Stimulated activated CD4-positive, alpha-beta T cell treated with anti-CD3 and anti-CD28 coated beads, Interleukin-2, amount 100 ng/mL, for 48 hours (primary cell): ENCODE measurements at places on chromosomes 2 and 18.
A peak's percentile ranks its signal among the peaks of the same experiment; 100 is the strongest.

DNA sequence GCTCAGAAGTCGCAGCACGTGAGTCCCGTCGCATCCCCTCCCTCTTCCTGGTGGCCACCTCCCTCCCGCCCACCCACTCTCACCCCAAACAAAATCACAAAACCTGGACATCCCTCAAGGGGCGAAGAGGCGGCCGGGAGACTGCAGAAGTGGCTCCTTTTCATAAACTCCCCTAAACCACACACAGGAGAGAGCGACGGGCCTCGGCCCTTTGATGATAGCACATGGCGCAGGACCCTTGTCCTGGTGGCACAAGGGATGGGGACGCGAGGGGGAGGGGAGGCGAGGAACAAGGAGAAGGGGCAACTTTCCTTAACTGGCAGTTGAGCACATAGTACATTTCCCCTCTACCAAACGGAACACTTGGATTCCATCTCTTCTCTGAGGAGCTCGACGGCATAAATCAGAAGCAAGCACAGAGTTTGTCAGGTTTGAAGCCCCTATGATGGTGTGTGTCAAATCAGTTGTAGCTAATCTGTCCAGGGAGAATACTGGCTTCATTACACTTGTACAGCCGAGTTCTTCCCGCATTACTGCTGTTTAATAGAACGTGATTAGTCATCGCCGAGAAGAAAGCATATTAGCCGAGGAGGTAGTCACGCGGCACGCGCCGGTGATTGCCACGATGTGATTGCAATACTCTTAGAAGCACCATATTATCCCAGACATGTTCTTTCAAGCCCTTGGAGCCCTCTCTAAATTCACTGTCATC, 43.8 kb downstream of the GBX2 start:
- DNase-seq, result no peak

- DNase-seq, result no peak
Observed at GRCh38 chr18:6052449-6052913, 157.2 kb upstream of the TMEM200C start.

- no peak for DNase-seq
Observed at GRCh38 chr2:221350616-221351015, 221.5 kb downstream of the EPHA4 start.

DNA sequence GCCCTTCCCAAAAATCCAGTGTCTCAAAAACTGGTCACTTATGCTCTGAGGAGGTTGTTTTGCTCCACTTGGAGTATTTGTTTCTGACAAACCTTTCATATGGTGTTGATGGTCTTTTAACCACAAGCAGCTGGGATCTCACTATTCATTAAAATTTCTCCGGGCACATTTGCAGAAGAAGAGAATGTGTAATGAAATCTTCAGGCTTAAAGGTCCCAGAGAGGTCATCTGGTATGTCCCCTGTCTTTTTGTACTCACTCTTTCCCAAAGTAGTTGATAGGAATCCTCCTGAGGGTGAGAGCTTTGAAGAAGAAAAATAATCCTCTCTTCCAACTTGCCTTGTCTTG, 430.8 kb downstream of the SETBP1 start:
- DNase-seq, result no peak

GRCh38 chr2:201697899-201698298, 545 bp downstream of the MPP4 start:
- DNase-seq, result no peak

- no peak for DNase-seq
Observed at GRCh38 chr2:95278051-95278471, 3.8 kb downstream of the PROM2 start.

GRCh38 chr2:207046724-207047123, 107.4 kb downstream of the CPO start:
- DNase-seq, result peak; percentile 12

DNA sequence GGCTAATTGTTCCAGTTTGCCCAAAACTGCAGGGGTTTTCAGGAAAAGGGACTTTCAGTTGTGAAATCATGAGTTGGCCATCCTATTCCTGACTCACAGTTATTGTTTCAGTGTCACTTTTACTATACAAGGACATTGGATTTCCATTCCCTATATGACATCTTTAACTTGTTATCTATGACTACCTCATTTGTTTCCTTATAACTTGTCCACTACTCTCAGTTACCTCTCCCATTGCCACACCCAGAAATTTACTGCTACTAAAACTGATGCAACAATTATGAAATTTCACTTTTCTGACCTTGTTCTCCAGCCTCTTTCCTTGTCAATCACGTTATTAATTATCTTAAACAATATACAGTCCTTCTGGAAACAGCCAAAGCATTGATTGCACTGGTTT, 116.5 kb upstream of the ZNF804A start:
- no peak for DNase-seq

GRCh38 chr18:31486165-31486564, 11.8 kb upstream of the DSG2 start:
- no peak for DNase-seq

DNA sequence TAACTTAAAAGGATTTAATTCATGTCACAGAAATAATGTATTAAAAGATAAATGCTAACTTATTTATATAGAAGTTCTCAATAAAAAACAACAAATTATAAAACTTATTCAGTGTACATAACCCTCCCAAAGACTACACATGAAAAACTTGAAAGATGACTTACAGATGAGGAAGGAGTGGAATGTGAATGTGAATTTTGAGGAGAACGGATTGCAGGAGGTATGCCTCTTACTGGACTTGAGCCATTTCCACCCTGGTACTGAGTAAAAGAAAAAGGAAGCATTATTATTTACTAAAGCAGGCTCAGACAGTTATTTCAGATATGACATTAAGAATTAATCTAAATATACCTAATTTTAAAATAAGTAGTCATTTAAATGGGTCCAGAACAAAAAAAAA, 104.4 kb downstream of the TLK1 start:
- no peak for DNase-seq

DNA sequence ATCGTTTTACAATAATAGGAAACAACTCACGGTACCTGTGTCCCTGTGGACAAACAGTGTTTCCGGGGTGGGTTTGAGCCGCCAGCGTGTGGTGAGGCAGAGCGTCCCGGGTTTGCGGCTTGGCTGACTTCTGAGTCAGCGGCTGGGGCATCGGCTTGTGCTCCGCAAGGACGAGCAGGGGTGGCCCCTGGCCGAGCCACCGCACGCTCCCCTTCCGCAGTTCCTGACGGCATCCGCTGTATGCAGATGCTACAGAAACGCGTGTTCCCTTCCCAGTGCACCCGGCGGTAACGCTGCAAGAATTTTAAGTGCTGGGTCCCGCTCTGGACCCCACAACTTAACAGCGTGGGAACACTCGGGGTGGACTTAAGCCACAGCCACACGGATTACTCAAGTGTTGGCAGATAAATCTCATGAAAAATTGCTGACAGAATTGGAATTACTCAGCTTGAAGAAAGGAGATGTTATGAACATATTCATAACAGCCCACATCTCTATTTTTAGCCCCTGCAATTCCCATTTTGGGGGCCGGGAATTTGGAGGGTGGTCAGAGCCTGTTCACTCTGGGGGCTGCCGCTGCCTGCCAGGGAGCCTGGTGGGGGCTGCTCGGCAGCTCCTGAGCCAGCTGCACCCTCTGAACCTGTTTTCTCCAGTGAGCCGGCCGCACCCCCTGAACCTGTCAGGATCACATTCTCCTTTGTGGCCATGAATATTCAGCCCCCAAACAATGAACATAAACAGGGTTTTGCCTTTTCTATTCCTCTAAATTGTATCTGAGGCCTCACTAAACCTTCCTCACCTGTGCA, 12.6 kb upstream of the KCNG2 start:
- DNase-seq, result no peak

- DNase-seq, result no peak
Observed at GRCh38 chr2:8456151-8457091, 225.4 kb upstream of the ID2 start.

DNA sequence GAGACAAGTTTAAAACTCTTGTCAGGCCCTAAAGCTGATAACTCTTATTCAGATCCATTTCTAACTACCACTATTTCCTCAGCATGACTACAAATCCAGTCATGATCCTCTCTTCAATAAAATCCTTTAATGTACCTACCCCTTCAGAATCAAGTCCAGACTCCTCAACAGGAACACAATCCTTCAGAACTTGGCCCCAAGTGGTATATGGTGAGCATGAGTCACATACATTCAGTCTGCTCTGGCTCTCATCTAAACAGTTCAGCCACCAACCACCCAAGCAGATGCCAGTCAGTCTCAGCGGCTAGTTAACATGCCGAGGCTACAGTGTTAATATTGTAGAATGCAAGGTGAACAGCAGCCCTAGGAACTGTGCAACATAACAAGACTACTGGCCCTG, 9.7 kb downstream of the LMAN2L start:
- no peak for DNase-seq

- no peak for DNase-seq
Observed at GRCh38 chr2:53021292-53021691, 746.3 kb upstream of the CHAC2 start.

- DNase-seq, result no peak
Observed at GRCh38 chr2:158297606-158298005, 158.9 kb downstream of the CCDC148 start.

DNA sequence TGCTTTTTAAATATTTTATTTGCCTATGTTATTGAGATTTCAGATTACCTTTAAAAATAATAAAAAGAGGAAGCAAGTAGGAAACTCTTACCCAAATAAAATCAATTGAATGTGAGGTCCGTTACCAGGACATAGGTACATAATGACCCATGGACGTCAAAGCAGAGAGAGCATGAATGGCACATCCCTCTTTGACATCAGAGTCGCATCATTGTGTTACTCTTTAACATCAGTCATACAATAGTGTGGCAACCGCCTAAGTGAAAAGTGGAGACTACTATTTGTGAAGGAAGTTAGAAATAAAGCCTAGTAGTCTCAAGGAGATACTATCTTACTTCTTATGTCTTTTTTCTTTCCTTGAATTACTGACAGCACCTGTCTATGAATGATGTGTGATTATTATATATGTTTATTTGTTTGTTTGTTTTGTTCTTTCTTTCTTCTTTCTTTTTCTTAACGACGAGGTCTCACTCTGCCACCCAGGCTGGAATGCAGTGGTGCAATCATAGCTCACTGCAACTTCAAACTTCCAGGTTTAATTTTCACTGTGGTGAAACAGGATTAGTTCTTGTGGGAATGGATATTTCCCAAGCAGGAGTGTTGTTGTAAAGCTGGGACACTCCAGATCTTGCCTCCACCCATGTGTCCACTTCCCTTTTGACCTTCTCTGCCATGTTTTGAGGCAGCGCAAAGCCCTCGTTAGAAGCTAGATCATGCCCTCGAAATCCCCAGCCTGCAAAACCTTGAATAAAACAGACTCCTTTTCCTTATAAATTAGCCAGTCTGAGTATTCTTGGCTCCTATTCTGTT, 407.2 kb upstream of the NETO1 start:
- DNase-seq, result no peak

- DNase-seq, result no peak
Observed at GRCh38 chr2:54977149-54977548, 73.1 kb downstream of the RTN4 start.

GRCh38 chr2:26612522-26613240, 28.5 kb downstream of the CIB4 start:
- no peak for DNase-seq

DNA sequence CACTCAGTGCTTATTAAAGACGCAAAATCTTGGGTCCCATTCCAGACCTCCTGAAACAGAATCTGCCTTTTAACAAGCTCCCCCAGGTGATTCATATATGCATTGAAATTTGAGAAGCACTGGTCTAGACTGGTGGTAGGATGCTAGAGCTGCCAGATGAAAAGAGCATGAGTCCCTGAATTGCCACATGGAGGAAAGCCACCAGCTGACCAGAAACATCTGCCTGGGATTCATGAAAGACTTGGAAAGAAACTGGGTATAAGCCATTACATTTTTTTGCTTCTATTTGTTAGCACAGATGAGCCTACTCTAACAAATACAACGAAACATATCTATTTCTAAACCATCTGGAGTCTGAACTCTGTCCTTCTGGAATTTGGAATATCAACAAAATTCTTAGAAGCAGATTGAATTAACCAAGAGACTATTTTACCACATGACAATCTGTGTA, 228.9 kb downstream of the RBM43 start:
- no peak for DNase-seq

DNA sequence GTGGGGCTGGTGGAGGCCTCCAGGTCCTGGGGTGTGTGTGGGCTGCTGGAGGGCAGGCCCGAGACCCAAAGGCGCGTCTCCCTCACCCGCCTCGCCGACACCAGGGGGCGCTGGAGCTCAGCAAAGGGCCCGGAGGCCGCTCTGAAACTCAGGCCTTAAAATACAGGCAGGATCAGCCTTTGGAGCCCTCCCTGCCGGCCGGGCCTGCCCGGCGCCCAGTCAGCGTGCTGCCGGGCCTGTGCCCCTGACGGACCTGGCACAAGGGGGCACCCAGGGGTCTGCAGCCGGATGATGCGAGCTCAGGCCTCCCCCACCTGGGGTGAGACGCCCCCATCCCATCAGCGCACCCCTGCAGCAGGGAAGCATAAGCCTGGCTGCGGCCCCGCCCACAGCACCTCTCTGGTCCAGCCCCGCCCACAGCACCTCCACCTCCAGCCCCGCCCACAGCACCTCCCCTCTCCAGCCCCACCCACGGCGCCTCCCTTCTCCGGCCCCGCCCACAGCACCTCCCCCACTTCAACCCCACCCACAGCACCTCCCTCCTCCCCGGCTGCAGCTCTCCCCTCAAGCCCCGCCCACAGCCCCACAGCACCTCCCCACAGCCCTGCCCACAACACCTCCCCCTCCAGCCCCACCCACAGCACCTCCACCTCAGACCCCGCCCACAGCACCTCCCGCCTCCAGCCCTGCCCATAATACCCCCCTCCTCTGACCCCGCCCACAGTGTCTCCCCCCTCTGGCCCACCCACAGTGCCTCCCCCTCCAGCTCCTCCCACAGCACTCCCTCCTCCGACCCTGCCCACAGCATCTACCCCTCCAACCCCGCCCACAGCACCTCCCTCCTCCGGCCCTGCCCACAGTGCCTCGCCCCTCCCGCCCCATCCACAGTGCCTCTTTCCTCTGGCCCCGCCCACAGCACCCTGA, 92.8 kb upstream of the OTOS start:
- DNase-seq, result peak; percentile 68

DNA sequence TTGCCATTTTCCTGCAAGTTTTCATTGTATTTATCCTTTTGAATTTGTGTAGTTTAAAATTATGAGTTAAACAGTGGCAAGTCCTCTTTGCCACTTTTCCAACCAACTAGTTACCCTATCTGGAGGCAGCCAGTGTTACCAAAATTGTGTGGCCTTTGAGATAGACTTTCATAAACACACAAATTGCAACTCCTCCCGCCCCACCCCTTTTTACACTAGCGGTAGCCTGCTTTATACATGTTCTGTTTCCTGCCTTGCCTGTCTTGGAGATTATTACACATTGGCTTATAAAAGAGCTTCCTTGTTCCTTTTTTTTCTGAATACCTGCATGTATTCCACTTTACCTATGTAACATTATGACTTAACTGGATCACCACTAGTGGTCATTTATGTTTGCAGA, 56.5 kb downstream of the RPIA start:
- DNase-seq, result no peak

GRCh38 chr2:21770787-21771186, 647.0 kb downstream of the TDRD15 start:
- DNase-seq, result no peak

GRCh38 chr2:42028571-42029148, 19.2 kb upstream of the PKDCC start:
- DNase-seq, result no peak

- DNase-seq, result no peak
Observed at GRCh38 chr2:106983305-106983704, 97.3 kb upstream of the ST6GAL2 start.

GRCh38 chr2:172340394-172340793, 87.0 kb upstream of the ITGA6 start:
- no peak for DNase-seq

- DNase-seq, result no peak
Observed at GRCh38 chr18:57920036-57920435, 116.9 kb upstream of the ATP8B1 start.
